ENCODE measurements at places on chromosomes 3 and 15. TPM values are rescaled to one million over a fixed set of nuclear protein-coding genes. Genes with fewer than 3 reads are reported as not detected.

BOC gene
- 2.2 TPM for total RNA-seq

ATR gene
- total RNA-seq: 33.1 TPM

SLC9A9 gene
- total RNA-seq: 6.8 TPM

AHSG gene
- not detected for total RNA-seq

NLGN1 gene
- 2.9 TPM for total RNA-seq

NDUFAF3 gene
- 47.8 TPM for total RNA-seq

CLDN1 gene
- 0.20 TPM for total RNA-seq
